ENCODE measurements at places on chromosomes 1 and 21. TPM values are rescaled to one million over a fixed set of nuclear protein-coding genes. Genes with fewer than 3 reads are reported as not detected.

The NUDT4B gene
- 5.8 TPM for polyA plus RNA-seq

The MASP2 gene
- polyA plus RNA-seq, result not detected

The MCOLN3 gene
- polyA plus RNA-seq, result 0.19 TPM

The PPIH gene
- 64.6 TPM for polyA plus RNA-seq

The KCNJ6 gene
- polyA plus RNA-seq, result not detected

The SYCP1 gene
- polyA plus RNA-seq, result not detected

The PEF1 gene
- 79.2 TPM for polyA plus RNA-seq

The DLGAP3 gene
- polyA plus RNA-seq, result 0.33 TPM

The ITLN2 gene
- polyA plus RNA-seq, result not detected

The CITED4 gene
- 1.7 TPM for polyA plus RNA-seq

The COL8A2 gene
- polyA plus RNA-seq, result not detected

The BEND5 gene
- polyA plus RNA-seq, result 31.5 TPM

The UMODL1 gene
- 0.05 TPM for polyA plus RNA-seq

The IGSF9 gene
- polyA plus RNA-seq, result 0.08 TPM

The PLXNA2 gene
- polyA plus RNA-seq, result 0.15 TPM

The MMP23B gene
- polyA plus RNA-seq, result 0.93 TPM

The NPPB gene
- polyA plus RNA-seq, result not detected

The PSRC1 gene
- polyA plus RNA-seq, result not detected

The PTAFR gene
- 14.6 TPM for polyA plus RNA-seq

The MNDA gene
- polyA plus RNA-seq, result 25.4 TPM

The LCE3E gene
- polyA plus RNA-seq, result not detected

The SELENBP1 gene
- not detected for polyA plus RNA-seq

The MXRA8 gene
- not detected for polyA plus RNA-seq

The SLAMF6 gene
- 109 TPM for polyA plus RNA-seq

The CCDC185 gene
- not detected for polyA plus RNA-seq

The FMN2 gene
- polyA plus RNA-seq, result not detected
